ENCODE measurements at places on chromosomes 13 and 19. TPM values are rescaled to one million over a fixed set of nuclear protein-coding genes. Genes with fewer than 3 reads are reported as not detected.

GRCh38 chr13:103140001-103140671 is 73.9 kb upstream of the SLC10A2 start:
- DNase-seq, result no peak

GRCh38 chr19:47405197-47405550 is 14.2 kb downstream of the MEIS3 start:
- DNase-seq, result no peak

- DNase-seq, result no peak
Observed at GRCh38 chr13:51342706-51343105, 3.2 kb downstream of the SERPINE3 start.

DNA sequence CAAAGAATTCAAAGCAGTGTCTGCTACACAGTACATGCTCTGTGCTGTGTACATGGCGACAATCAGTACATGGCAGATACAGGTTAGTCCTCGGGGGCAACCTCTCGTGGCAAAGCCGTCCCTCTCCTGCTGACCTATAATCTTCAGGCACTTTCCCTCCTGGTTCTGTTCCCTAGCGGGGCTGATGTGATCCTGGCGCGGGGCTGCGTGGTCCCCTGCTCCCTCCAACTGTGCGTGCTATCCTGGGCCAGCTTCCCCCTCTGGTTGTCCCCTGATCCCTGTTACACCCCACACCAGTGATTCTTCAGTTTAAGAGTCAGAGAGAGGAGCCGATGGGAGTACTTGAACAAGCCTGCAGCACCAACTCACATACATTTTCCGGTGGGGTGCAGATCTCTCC is 12.1 kb downstream of the MAG start:
- DNase-seq, result no peak

Gene FCER2
- 10.7 TPM for total RNA-seq

Gene PNMA8B
- total RNA-seq, result 1.7 TPM

Gene TEKTIP1
- total RNA-seq, result 1.8 TPM

Gene GPR12
- total RNA-seq, result not detected
